IPS DF 19.7 (cell line): ENCODE measurements at places on chromosomes 11 and 22.

- no peak for DNase-seq
Observed at GRCh38 chr11:31816468-31817053, 5.4 kb upstream of the PAX6 start.

DNA sequence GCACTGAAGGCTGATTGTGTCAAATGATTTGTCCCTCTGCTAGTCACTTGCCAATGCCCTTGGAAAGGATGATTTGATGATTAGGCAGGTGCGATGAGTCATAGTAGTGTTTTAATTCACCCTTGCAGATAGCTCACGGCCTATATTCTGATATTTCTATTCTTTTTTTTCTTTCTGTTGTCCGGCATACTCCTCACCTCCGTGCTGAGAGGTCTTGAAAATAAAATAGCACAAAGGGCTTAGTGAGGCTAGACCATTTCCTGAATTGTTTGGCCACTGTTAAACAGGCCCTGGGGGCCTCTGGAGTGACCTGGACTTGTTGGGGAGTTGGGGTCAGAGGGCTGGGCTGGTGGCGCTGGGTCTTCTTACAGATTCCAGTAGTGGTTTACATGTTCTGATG is 99.8 kb downstream of the ZBTB16 start:
- DNase-seq = no peak

GRCh38 chr11:92460213-92460612 is 235.6 kb downstream of the FAT3 start:
- no peak for DNase-seq

GRCh38 chr11:74077193-74077592 is 68.3 kb upstream of the UCP3 start:
- no peak for DNase-seq

DNA sequence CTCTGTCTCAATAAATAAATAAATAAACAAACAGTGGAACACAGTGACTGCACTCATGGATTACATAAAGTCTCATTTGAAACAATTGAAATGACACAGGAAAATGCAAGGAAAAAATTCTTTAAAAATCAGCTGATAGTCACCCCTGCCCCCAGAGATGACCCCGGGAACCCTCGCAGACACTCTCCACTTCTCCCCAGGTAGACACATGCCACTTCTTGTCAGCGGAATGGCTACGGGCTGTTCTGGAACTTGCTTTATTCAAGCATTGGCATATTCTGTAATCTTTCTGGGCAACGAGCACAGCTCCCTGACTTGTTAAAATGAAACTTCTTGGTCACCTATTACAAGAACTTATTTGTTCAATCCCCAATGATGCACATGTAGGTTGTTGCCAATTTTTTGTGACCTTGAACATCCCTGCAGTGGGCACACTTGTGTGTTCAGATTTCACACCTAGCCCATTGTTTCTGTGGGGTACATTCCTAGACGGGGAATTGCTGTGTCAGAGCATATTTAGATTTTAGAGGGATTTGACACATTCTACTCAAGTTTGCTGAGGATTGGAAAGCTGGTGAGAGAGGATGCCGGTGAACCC is 32.8 kb downstream of the MYEOV start:
- no peak for DNase-seq
